ENCODE measurements at places on chromosomes 3 and 15.

- no peak for DNase-seq
Measured at GRCh38 chr3:127221446-127222035, 28.6 kb downstream of the PRR23E start.

DNA sequence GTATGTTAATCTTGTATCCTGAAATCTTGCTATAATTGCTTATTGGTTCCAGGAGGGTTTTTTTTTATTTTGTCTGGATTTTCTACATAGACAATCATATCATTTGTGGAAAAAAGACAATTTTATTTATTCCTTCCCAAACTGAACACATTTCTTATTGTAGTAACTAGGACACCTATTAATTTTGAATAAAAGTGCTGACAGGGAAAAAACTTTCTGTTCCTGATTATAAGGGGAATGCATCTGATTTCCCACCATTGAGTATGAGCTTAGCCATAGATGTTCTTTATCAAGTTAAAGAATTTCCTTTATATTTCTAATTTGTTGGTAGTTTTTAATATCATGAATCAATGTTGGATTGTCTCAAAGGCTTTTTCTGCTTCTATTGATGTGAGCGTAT lies 460.7 kb upstream of the CNTN3 start:
- no peak for DNase-seq

DNA sequence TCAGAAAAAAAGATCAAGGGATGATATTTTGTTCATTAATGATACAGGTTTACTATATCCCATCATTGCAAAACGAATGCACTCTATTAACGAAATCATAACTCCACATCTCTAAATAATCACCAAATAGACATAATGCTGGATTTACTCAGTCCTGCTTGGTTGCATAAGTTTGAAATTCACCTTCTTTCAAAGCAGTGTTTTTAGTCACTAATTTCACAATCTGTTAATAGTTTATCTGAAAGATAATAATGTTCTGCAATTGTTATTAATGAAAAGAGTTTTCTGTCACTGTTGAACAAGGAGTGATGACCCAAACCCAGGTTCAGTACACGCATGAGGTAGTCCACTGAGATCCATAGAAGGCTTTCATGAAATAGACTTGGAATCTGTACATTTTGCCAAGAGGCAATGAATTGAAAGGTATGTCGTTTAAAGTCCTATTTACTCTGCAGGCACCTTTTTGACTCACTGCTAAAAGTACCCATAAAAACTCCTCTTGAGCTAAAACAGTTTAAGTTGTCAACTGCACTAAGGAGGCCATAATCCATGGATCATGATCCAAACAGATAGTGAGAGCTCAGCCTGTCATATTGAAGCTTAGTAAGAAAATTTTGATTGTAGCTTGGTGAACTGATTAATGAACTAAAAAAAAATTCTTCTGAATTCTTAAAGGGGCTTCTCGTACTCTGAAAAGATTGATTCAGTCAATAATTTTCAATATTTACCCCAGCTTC lies 75.6 kb upstream of the MBNL1 start:
- DNase-seq: no peak

GRCh38 chr3:72412340-72412956 lies 435.8 kb downstream of the SHQ1 start:
- DNase-seq: no peak

GRCh38 chr3:12553921-12554391 lies 2.9 kb upstream of the MKRN2 start:
- peak; percentile 42 for DNase-seq

GRCh38 chr15:85828874-85829273 lies 34.1 kb upstream of the KLHL25 start:
- no peak for DNase-seq

DNA sequence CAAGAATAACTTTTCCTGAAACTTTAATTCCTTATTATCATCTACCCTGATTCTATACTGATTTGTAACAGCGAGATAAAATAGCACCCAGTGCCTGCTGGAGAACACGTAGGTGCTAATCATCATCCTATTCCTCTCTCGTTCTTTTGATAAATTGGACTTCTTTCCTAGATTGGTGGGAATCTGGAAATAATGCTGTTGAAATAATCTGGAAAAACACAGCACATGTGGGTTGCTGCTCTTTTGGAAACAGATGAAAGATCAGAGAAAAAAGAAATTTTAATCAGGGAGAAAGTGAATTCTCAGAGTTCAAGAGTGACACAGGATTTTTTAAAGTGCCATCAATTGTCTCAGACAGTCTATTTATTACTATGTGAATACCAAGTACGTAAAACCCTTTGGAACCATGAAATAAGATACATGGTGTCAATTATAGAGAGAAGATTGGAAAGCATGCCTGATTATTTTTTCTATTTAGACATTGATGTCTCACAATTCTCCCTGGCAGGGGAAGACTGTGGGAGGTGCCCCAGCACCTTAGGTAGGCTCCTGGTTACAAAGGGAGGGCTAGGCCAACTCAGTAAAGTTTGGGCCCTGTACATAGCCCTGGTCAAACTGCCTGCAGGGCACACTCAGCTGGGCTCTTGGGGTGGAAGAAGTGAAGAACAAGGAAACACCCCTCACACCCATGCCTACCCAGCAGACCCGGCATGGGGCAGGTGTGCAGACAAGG lies 60.0 kb upstream of the SNRPA1 start:
- no peak for DNase-seq

GRCh38 chr3:114421204-114421603 lies 127.4 kb downstream of the TIGIT start:
- no peak for DNase-seq

GRCh38 chr3:169118666-169119370 lies 544.7 kb downstream of the MECOM start:
- DNase-seq: no peak

DNA sequence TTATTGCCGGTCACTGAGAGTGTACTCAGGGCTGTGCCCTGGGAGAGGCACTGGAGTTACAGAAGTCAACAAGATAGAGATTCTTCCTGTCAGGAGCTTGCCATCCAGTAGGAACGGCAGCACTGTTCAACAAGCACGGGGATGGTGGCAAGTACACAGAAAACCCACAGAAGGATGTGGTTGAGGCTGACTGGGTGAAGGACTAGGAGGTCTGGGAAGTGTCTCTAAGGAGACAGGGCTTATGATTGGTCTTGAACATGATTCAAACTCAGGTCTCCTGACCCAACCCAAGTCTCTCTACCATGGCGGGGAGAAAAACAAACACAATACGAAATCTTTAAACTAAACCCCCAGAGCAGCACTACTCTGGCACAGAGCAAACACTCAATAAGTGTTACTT lies 37.6 kb downstream of the ERICH6 start:
- no peak for DNase-seq

- no peak for DNase-seq
Measured at GRCh38 chr15:27358751-27359434, 387.9 kb downstream of the GABRG3 start.

DNA sequence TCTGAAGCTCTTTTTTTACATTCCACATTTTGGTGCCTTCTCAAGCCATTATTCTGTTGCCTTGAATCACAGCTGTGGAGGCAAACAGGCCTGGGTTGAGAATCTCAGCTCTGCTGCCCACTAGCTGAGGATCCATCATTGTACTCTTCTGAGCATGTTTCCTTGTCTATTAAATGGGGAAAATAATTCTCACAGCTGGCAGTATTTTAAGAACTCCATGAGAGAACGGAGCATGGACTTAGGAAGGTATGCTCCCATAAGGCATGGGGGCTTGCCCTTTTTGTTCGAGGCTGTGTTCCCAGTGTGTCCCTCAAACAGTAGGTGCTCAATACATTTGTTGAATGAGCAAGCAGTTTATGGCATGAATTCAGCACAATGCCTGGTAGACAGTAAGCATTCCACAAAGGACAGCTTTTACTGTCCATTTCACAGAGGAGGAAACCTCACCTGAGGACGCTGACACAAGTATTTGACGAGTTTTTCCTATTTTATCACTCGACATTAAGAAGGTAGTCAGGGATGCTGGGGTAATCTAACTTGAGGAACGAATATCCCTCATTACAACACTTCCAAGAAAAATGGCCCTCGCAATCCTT lies 2.1 kb upstream of the PTPRG start:
- no peak for DNase-seq

DNA sequence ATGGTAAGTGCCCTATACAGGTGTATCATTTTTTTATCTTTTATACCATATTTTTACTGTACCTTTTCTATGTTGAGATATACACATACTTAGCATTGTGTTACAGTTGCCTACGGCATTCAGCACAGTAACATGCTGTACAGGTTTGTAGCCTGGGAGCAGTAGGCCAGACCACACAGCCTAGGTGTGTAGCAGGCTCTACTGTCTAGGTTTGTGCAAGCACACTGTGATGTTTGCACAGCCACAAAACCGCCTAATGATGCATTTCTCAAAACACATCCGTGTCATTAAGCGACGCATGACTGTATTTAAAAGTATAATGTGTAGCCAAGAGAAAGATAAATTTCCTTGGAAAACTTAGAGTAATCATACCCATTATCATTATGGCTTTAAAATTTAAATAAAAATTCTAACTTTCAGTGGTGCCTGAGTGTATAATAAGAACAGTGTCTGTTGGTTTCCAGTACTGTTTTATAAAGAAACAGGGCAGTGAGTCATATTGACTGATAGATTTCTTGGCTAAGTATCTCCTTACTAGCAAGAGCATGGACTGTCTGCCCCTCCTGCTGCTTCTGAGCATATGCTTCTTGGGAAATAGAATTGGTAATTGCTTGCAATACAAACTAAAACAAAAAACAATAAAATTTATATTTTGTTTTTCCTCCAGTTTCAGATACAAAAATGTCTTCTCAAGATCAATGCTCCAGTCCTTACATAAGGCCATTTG lies 18.3 kb downstream of the CALML4 start:
- peak; percentile 78 for DNase-seq

- DNase-seq: no peak
Measured at GRCh38 chr3:71718072-71718471, 7.1 kb downstream of the EIF4E3 start.

DNA sequence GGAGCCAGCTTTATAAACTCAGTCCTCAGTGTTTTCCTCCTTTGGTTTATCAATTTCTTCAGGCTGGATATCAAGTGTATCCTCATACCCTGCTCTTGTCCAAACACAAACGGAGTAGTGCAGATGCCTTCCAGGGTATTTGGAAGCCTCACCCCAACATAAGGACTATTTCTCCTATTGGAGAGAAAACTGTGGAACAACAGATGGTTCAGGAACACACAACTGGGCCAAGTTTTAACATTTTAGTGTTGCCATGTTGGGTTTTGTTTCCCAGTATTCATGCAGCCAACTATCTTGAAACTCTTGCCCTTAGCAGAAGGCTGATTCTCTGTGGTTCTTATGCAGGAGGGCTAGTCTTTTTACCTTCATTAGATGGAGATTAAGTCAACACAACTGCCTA lies 398.1 kb downstream of the GABRB3 start:
- no peak for DNase-seq

DNA sequence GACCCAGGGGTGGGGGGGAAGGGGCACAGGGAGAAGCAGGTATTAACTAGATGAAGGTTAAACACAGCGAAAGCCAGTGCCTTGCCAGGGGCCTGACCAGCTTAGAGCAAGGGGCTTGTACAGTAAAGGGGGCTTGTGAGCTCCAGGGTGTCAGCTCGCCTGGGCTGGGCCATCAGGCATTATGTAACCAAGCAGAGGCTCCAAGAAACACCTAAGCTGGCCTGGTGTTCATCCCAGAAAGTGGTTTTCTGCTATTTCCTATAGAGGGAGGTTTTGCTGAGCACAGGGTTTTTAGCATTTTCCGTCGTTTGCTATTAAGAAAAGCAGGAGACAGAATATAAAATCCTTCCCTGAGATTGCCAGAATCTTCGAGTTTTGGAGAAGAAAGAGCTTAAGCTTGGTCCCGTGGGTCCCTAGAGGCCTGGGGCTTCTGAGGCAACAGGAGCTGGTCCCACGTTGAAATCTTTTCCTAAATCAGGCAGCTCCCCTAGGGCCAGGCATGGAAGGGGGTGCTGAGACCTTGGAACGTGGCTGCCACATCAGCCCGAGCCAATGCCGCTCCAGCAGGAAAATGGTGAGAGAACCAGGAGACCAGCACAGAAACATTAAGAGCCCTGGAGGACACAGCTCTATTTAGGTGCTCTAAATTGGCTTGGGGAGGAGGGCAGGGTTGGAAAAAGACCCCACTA lies 71.4 kb downstream of the ISG20 start:
- no peak for DNase-seq

DNA sequence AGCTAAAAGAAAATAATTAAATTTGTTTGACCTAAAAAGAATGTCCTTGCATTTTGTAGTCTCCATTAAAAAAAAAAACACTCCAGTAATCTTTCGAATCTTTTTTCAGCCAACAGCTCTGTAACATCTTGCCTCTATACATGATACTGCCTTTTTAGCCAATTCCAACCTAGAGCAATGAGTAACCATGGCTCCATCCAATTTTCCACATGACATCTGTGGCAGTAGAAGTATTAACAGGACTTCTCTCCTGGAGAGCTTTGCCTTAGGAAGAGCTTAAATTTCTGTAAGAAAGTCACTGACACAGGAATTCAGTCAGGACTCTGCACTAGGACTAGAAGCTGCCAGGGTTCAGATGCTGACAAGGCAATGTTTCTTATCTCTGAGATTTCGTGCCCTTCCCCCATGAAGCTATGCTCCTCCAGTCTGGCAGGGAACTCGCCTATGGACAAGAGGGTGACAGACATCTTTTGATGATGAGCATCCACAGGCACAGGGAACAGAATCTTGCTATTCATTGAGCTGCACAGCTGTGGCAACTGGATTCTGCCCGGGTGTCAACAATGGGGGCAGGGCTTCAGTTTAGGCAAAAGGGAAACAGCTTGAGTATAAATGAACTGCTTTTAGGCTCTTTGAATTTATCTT lies 81.8 kb downstream of the ALCAM start:
- no peak for DNase-seq

GRCh38 chr15:52100807-52101442 lies 11.7 kb downstream of the BCL2L10 start:
- peak; percentile 93 for DNase-seq

DNA sequence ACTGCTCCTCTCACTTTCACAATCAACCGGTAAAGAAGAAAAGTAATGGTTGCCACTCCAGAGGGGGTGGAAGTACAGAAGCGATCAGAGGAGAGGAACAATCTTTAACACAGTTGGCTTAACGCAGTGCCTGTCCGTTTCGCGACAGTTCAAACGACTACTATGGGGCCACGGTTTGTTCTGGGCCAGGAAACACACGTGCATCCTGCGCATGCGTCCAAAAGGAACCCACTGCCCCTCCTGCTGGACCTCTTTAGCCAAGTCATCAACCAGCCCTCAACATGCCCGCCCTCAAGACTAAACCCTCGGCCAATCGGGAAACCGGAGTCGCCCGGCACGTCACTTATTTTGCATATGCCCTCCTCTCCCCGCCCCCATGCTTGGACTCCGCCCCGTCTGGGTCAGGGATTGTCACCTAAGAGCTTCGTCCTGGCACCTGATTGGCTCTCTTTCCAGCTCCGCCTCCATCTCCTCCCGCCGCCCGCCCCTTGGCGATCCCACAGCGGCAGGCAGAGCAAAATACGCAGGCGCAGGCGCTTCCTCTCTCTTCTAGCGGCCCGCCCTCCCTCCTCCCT lies 345 bp upstream of the CDV3 start:
- DNase-seq: peak; percentile 100

DNA sequence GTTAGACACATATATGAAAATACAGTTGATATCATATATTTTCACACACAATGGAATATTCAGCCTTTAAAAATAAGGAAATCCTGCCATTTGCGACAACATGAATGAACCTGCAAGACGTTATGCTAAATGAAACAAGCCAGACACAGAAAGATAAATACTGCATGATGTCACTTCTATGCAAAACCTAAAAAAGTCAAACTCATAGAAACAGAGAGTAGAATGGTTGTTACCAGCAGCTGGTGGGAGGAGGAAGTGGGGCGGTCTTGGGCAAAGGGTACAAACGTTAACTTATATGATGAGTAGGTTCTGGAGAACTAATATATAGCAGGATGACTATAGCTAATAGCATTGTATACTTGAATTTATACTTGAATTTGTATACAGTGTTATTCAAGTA lies 213.2 kb upstream of the NR2F2 start:
- DNase-seq: no peak
